ENCODE measurements at places on chromosomes 5 and 9. TPM values are rescaled to one million over a fixed set of nuclear protein-coding genes. Genes with fewer than 3 reads are reported as not detected.

Gene MLANA
- total RNA-seq = not detected

DNA sequence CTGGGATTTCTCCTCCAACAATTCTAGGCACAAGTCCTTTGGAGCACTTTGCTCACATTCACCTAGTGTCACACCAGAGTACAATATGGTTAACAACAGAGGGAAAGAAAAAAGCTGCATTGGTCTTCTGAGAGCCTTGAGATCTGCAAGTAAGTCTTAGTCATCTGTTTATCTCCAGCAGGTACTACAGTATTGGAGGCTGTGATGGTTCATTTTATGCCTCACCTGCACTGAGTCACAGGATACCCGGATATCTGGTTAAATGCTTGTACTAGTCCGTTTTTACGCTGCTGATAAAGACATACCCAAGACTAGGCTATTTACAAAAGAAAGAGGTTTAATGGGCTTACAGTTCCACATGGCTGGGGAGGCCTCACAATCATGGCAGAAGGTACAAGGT is 525.0 kb downstream of the NR2F1-AS1 start:
- DNase-seq = no peak

DNA sequence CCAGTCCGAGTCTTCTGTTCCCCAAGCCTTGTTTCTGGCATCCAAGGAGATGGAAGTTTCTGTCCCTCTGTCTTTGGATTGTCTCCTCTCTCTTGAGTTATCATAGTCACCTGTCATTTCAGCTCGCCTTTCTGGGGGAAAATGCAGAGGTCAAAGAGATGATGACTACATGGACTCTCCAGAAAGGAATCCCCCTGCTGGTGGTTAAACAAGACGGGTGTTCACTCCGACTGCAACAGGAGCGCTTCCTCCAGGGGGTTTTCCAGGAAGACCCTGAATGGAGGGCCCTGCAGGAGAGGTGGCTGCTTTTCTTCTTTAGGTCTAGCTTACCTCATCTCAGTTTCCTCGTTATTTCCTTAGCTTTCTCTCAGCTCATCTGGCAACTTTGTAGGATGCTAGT is 25.1 kb downstream of the ERAP2 start:
- no peak for DNase-seq

GRCh38 chr5:149370878-149371277 is 8.2 kb downstream of the IL17B start:
- no peak for DNase-seq

GRCh38 chr5:58353992-58354391 is 105.9 kb downstream of the PLK2 start:
- no peak for DNase-seq

GRCh38 chr5:91850031-91850430 is 466.9 kb upstream of the ARRDC3 start:
- DNase-seq = no peak

Measured in activated T-cell treated with anti-CD3 and anti-CD28 coated beads, Interleukin-2, amount 50 U/mL, for 4 hours (primary cell).